Head of caudate nucleus (tissue), 42 donors: ENCODE measurements at places on chromosomes 7 and 10.

DNA sequence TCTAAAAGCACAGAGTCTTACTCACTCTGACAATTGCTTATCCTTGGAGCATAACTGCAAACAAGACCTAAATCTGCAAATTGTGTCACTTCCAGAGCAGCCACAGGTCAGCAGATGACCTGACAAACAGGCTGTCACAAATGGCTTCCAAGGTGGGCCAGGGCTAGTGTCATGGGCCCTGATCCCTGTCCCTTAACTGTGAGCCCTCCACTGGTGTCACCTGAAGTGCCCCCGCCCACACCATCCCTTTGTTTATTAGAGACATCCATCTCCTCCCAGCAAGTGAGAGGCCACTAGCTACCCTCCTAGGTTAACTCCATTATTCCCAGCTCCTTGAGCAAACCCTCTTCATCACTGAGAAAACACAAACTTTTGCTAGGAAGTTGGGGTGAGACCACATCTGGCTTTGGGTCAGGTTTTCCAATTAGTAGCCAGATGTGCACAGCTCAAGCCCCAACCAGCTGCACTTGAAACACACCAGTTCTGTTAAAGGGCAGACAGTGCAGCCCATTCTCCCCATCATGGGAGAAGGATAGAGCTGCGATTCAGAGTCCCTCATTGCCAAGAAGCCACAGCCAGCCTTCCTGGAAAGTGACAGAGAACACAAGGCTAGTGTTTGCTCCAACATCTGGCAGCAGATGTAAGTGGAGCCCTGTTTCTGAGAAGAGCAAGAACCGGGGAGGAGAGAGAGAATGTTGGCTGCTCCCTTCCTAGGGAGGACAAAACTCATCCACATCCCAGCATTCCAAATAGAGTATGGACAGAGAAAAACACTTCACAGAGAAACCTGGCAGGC lies 75.7 kb upstream of the NANOS1 start:
- peak; percentile 43 for DNase-seq

GRCh38 chr7:55545496-55545895 lies 26.8 kb downstream of the VOPP1 start:
- DNase-seq, result no peak

DNA sequence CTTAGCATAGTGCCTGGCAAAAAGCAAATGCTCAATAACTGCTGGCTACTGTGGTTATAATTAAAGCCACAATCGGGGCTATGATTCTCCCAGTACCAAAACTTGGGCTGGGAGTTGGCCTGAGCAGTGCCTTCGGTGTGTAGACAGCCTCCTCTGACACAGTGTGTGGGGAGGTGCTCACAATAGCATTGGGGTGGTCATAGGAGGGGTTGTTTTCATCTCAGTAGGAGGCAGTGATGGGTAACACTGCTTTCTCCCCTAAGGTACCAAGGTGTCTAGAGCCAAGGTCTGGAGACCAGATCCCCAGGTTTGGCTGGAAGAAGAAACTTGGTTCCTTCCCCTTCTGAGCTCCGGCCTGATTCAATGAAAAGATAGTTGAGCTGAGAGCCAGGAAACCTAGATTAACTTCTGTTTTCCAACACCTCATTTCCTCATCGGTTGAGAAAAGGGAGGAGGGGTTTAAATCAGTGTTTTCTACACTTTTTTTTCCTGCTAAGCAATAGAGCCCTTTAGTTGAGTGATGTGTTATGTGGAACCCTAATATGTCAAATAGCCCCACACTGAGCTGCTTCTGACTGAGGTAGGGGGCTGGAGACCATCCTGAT lies 68.2 kb downstream of the LRMDA start:
- no peak for DNase-seq

GRCh38 chr10:30598105-30598776 lies 31.3 kb downstream of the LYZL2 start:
- DNase-seq, result no peak

GRCh38 chr7:111841596-111842205 lies 279.4 kb upstream of the IMMP2L start:
- no peak for DNase-seq

DNA sequence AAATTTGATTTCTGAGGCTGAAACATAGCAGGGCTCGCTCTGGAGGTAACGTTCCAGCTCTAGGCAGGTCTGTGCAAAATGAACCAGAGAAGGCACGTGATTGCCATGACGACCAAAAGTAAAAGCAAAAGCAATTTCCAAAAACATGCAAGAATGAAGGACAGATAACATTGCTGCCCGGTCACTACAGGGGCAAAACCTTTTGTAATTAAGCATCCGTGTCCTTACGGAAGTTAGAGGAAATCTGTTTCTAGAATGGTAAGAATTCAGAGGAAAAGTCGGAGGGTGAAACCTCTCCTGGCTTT lies 2.9 kb downstream of the KLF6 start:
- DNase-seq, result no peak

GRCh38 chr10:69186524-69186923 lies 6.5 kb downstream of the SUPV3L1 start:
- DNase-seq, result no peak

DNA sequence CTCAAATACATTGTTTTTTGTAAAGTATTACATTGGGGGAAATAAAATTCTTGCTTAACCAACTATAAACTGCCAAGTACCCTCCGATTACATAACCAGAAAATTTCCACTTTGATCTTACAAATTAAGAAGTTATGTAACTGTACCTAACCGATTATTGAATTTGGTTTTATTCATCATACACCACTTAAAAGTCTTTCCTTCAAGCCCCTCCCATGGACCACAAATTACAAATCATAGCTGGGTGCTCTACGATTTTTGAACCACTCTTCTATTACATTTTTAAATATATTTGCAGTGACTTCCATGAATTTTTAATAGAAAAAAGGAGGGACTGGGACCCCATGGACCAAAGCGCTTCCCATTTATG lies 630 bp downstream of the ZNF680 start:
- DNase-seq, result no peak

- peak; percentile 82 for DNase-seq
These were observed 505 bp downstream of the HNRNPA2B1 start for GRCh38 chr7:26200038-26200443.

- no peak for DNase-seq
These were observed 29.5 kb upstream of the EBF3 start for GRCh38 chr10:129993621-129994020.

- DNase-seq, result no peak
These were observed 5.0 kb downstream of the MXI1 start for GRCh38 chr10:110212119-110213006.

DNA sequence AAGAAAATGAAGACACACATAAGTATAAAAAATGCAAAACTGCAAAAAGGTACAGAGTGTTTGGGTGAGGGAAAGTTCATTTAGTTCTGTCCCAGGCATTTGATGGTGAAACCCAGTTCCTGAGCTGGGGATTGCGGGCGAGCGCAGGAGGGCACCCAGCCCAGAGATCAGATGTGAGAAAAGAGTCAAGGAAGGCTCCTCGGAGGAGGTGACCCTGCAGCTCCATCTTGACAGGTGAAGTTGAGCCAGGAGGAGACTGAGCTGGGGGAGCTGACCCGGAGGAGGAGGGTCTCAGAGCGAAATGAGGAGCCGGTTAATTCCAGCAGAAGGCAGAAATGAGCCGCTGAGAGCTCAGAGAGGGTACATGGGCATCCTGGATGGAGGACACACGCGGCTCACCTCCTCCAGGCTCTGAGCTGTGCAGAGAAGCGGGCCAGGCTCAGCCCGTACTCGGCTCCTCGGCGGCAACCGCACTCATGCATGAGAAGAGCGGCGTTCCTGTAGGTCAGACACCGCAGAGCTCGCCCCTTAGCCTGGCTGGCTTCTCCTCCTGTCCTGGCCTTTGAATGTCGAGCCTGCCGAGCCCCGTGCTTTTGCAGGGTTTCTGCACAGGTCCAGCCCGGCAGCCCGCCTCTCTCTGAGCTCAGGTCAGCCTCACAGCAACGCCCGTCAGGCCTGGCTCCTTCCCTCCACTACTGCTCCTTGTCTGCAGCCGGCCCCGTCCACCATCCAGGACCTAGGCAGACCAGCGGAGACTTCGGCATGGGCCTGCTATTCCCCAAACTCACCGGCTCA lies 9.5 kb upstream of the RAMP3 start:
- DNase-seq, result no peak

GRCh38 chr7:43844662-43845061 lies 24.7 kb downstream of the MRPS24 start:
- no peak for DNase-seq

GRCh38 chr10:6743291-6743849 lies 163.3 kb upstream of the PRKCQ start:
- DNase-seq, result no peak

DNA sequence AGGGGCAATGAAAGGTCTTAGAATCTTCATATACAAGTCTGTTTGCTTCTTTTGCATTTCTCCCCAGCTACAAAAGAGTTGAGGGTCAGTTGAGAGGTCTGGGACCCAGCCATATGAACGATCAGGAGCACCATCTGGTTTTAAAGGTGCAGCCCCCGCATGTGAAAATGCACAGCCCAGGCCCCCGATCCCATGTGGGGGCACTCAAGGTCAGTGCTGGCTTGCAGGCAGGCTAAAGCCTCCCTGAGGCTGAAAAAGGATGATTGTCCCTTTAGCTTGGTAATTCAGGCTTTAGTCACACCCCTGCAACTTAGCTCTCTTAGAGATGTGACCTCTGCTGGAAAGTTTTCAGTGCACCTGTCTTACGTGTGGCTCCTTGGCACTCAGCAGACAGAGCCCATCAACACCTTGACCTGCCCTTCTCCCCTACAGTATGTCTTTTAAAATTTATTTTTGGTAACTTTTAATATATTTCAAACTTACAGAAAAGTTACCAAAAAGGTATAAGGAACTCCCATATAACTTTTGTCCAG lies 80.1 kb upstream of the PDCD4 start:
- DNase-seq, result no peak

- no peak for DNase-seq
These were observed 135.9 kb upstream of the LAMB4 start for GRCh38 chr7:108266035-108266434.

DNA sequence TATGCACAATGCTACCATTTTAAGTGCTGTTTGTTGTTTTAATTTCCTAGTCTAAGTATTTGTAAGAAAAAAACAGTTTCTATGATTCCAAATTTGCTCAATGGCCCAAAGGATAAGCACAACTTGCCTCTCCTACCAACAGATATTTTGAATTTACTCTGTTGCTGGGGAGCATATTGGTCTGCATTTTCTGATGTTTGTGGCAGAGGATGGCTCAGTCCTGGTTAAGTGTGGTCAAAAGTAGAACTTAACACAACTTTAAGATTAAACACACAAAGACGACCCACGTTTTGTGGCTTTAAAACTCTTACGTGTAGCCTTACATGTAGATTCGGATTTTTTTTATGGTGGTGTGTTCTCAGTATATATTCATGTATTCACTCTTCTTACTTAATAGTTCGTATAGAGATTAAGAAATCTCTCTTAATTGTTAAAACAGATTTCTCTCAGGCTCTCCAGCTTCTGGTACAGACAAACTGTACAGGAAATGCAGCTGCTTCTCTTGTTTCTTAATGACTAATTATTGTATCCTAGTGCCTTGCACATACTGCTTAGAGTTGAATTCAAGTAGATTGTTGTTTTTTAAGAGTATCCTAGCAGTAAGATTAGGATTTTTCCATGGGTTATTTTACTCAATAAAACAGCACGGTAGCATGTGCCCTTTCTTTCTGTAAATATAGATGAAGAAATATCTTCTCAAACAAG lies 86.2 kb downstream of the GPR85 start:
- no peak for DNase-seq

GRCh38 chr7:29197916-29198315 lies 3.3 kb downstream of the CHN2 start:
- DNase-seq, result no peak

DNA sequence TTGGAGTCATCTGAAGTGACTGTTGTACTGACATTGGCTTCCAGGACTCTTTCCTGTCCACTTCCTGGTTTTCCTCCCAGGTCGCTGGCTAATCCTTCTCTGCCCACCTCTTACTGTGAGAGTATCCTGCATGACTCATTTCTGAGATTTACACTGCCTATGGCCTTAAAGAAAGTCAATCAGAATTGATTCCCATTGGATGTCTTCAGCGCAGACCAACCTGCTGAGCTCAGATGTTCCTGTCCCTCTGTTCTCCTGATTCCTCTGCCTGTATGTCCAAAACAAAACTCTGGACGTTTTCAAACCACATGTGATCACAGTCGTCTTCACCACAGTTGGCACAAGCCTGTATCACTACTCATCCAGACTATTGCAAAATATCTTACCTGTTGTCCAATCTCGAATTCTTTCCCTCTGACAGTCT lies 262.1 kb downstream of the CREB5 start:
- DNase-seq, result no peak

DNA sequence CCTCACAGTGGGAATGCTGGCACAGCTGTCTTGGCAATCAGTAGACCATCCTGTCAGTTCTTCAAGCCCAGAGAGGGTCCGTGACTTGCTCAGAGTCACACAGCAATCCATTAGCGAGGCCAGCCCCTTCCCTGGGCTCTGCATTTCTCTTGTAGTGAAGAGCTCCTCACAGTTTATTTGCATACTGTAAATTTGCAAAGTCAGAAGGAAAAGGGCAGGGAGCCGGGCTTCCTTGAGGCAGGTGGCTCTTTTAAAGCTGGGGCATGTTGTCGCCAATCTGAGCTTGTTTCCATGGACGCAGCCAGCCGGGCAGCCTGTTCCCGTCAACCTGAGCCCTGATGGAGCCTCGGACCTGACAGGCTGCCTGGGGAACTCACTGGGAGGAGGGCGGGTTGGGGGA lies 123.4 kb downstream of the CUX1 start:
- no peak for DNase-seq

- no peak for DNase-seq
These were observed 2.6 kb downstream of the MET start for GRCh38 chr7:116674508-116675173.

DNA sequence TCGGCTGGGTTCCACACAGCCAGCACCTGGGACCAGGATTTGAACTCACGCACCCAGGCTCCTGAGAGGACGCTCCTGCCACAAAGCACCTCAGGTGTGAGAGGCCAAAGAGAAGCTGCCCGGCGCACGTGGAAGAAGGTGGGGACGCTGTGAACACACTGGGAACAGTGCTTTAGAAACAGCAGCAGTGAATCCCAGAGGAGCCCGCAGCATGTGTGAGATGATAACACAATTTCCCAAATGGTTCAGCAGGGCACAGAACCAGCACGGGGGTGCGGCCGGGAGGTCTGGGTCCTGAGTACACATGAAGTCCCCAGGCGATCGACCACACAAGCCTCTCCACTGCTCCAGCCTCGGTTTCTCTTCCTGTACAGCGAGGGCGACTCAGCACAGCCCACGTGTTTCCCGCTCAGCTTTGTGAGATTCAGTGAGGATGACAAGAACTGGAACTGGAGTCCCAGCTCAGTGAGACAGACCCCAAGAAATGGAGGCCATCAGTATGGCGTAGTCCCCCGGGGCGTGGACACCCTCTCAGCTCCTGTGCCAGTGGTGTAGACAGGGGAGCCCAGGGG lies 188.3 kb downstream of the MAD1L1 start:
- peak; percentile 2 for DNase-seq

DNA sequence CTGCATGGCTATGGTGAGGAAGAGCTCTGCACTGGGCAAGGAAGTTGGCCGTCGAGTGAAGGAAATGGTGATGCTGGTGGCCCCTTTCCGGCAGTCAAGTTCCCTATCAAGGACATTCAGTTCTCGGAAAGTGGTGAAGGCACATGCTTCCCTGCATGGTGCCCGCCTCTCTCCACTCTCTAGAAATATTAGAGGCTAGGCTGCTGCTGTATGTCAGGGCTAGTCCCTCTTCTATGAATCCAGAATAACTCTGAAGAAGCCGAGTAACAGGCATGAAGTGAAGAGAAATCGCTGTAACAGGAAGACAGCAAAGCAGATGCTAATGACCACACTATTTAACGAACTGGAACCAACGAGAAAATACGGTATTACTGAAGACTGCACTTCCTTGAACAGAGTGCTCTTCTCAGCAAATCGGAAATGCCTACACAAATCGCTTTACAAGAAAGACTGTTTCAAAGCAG lies 5.4 kb downstream of the IDI1 start:
- DNase-seq, result no peak
